ENCODE measurements at places on chromosomes 12 and 14.

DNA sequence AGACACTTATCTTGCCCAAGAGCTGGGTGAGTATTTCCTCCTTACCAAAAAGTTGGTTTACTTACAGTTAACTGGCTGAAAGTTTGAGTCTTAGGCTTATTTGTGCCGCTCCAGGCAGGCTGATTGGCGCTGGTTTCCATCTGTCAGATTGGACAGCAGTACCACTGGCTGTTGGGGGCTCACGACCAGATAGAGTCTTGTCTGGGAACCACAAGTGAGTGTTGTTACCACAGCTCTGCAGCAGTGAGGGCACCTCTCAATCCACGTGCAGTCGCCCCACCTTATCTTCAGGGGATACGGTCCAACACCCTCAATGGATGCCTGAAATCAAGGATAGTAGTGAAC, 58.9 kb downstream of the DDX51 start:
- DNase-seq: no peak

- DNase-seq: no peak
Measured at GRCh38 chr12:113683574-113683973, 211.9 kb upstream of the LHX5 start.

DNA sequence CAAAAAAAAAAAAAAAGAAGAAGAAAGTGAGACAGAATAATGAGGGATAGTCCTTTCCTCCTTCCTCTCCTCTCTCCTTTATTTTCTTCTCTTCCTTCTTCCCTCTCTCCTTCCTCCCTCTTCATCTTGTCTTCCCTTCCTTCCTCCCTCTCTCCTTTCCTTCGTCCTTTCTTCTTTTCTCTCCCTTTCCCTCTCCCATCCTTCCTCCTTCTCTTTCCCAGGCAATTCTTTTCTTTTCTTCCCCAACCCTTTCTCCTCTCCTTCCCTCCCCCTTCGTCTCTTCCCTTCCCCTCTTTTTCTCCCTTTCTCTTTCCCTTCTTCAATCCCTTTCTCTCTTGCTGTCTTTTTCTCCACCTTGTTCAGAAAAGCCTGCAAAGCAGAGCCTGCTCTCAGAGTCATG, 3.6 kb upstream of the CHST11 start:
- DNase-seq: no peak

GRCh38 chr12:89909753-89910152, 201.1 kb upstream of the ATP2B1 start:
- no peak for DNase-seq

- no peak for DNase-seq
Measured at GRCh38 chr14:92861856-92862745, 60.8 kb upstream of the CHGA start.

DNA sequence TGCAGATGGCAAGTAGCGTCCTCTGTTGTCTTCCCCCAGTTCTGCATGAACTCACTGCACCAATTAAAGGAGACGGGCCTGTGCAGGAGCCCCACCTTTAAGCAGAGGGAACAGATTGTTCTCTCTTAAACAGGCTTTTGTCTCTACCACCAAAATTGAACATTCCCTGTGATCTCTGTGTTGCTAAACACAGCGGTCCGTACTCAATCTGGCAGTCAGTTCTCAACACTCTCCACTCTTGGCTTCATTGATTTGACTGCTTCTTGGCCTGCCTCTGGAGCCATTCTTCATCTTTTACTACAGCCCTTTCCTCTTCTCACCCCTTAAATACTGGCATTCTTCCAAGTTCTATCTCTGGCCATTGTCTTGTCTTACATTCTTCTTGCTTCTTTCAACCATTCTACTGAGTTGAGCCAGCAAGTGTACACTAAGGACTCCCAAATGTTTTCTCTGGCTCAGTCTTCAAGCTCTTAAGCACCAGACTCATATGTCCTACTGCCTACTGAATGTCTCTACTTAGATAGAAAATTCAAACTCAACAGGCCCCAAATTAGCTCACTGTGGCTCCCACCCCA, 8.0 kb upstream of the NT5DC3 start:
- no peak for DNase-seq

- DNase-seq: no peak
Measured at GRCh38 chr12:109645708-109646107, 67.9 kb upstream of the FAM222A start.

DNA sequence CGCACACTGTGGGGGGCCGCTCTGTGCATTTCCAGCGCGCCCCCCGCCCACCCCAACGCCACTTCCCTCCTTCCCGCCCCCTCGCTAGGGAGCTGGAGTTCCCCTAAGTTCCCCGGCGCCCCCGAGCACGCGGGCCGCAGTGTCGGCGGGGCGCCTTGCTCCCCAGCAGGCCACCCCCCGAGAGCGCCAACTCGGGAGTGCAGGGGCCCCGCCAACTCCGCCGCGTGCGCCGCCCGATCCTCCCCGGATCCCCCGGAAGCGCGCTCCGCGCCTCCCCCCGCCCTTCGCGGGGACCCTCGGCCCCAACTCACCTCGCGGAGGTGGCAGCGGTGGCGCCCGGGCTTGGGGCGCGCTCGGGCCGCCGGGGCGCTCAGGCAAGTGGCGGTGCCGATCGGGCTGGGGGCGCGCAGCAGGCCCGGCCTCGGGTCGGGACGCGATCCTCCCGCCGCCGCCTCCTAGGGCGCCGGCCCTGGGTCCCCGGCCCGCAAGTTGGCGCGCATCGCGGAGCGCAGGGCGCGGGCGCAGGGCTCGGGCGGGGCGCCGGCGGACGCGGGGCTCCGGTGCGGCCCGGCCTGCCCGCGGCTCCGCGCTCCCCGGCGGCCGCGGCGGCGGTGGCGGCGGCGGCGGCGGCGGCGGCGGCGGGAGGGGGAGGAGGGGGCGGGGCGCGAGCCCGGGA, at the start of gene NCOR2:
Gene NCOR2, minus strand, starts transcription at position 616 of the 676 bp plus-strand sequence. CDS start 72,361 bp downstream, outside the sequence.
- no peak for DNase-seq

- peak; percentile 12 for DNase-seq
Measured at GRCh38 chr14:20707622-20708021, 19.1 kb downstream of the ANG start.

DNA sequence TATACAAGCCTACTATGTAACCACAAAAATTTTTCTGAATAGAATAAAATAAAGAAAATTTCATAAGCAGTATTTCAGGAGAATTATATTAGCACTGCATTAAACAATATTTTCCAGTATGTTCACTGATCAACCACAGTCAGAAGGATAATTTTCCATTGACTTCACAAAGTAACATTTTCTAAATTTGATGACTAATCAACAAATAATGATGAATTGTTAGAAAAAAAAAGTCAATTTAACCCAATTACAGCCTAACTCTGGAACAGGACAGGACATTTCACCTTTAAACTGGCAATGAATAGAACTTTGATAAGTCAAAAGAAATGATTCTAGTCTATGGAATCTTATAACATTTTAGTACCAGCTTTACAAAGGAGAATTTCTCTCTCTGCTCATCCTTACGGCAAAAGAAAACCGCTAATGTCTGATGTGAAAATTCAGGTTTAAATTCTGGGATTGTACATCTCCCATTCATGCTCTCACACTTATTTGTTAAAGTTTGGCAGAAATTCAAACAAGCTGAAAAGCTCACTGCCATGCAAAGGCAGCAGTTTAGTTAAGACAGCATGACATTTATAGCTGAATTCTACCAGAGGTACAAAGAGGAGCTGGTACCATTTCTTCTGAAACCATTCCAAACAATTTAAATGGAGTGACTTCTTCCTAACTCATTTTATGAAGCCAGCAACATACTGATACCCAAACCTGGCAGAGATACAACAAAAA, 84.5 kb downstream of the MDGA2 start:
- no peak for DNase-seq

DNA sequence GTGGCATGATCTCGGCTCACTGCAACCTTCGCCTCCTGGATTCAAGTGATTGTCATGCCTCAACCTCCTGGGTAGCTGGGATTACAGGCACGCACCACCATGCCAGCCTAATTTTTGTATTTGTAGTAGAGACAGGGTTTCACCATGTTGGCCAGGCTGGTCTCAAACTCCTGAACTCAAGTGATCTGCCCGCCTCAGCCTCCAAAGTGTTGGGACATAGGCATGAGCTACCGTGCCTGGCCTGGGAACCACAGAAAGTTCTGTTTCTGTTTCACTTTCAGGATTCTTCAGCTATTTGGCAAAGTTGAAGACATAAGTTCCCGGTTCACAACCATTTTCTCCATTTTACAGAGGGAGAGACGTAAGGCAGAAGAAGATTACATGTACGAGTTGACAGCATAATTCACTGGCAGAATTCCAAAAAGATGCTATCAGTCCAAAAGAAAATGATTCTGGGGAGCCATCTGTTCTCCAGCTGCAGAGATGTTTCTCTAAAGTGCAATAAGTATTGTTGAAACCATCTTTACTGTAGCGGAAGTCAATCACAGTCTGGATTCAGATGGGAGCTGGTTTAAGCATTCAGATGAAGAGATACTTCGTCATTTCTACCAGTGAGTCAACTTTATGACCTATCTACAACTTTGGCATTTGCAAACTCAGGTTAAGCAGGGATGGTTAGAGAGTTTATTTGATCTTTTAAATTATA, 8.1 kb upstream of the RNF34 start:
- DNase-seq: no peak

DNA sequence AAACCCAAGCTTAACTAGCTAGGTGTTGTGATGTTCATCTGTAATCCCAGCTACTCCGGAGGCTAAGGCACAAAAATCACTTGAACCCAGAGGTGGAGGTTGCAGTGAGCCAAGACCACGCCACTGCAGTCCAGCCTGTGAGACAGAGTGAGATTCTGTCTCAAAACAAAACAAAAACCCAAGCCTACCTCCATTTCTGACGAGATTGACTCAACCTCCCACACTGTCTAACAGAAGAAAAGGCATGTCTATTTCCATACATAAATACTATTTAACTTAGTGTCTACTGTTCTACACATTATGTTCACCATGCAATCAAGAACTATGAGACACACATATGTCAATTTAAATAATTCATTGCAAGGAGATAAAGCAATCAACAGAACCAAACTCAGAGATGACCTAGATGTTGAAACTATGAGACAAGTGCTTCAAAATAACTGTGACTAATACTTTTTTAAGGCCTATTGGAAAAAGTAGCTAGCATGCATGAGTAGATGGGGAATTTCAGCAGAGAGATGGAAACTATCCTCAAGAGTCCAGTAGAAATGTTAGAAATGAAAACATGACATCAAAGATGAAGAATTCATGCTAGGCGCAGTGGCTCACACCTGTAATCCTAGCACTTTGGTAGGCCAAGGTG, 75.9 kb upstream of the DHRS4 start:
- DNase-seq: no peak

DNA sequence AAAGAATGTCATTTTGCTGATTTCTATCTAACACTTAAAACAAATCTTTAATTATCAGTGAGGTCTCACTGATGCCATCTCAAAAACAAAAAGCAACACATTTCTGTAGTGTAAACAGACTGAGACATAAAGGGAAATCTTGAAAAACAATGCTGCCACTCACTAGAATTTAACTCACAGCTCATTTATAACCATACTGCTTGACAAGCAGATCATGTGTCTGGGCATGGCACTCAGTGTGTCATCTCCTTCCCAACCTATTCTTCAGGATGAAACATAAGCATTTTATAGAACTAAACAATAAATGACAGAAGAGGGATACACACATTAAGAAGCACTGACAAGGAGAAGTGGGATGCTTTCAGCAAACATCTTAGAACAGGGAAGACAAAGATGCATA, 22.4 kb downstream of the ATF7 start:
- DNase-seq: no peak

DNA sequence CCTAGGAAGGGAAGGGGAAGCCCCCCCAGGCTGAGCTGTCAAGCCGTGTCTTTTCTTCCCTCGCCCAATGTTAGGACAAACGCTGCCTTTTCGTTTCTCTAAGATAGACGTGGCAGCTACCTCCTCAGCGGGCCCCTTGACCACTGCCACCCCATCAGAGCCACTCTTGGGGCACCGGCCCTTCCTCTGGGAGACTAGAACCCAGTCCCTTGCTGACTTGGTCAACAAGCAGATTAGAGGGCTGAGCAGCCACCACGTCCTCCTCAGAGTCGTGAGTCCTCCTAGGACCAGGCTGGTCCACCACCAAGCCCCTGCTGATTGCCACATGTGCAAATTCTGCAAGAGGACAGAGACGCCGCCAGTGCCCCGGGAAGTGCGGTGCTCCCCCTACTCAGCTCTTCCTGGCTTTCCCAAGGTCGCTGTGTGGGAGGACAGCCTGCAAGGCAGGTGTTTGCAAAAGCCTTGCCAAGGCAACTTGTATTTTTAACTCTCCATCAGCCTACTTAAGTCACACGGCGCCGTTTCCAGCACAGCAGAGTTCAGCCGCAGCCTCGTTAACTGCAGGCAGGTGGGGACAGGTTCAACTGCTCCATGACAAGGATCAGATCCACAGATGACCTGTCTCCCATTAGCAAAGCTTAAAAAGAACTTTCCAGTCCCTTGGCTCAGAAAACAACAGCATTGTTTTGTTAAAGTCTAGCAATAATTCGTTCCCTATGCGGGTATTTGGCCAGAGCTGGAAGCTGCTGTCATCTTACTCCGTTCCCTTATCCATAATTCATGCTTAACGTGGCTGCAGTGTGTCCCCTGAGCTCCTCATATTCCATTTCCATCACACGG, 65.6 kb downstream of the TESC start:
- no peak for DNase-seq

- no peak for DNase-seq
Measured at GRCh38 chr12:108341356-108341755, 2.2 kb upstream of the CMKLR1 start.

- no peak for DNase-seq
Measured at GRCh38 chr12:117313926-117314325, 47.5 kb downstream of the NOS1 start.

DNA sequence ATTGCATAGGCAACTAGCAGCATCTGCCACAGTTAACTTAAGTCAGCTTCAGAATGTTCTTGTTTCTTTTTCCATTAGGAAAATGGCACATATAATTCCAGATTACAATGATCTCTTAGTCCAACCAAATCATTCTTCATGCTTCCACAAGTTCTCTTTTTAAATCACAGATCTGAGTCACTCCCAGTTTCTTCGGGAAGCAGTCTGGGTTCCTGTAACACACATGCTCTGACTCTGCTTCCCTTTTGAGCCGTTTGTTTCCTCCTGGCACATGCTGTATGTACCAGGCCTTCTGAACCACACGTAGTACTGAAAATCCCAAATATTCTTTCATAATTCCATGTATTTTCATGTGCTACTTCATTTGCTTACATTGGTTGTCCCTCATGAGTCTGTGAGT, 388.8 kb upstream of the PDE3A start:
- DNase-seq: no peak

DNA sequence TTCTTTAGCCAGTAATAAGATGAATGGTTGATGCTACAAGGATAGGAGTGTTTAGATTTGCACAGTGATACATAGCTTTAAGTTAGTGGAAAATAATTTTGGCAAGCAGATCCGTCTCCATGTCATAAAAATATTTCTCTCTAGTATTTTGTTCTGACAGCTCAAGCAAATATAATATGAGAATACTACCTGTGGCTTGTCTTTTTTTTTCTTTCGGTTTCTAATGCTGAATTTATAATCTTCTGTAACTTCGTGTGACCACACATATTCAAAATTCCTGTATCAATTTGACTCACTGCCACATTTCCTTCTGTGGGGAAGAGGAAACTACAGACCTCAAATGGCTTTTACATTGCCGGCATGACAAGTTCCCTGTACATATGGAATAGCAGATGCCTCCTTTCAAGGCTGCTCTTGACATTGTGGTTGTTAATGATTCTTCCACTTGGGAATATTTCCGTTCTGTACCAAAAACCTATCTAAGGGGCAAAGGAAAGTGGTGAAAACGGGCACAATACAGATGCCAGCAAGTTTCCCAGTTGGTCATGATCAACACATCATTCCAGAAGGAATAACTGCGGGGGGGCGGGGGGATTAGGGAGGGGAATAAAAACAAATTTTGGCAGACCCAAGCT, 103.6 kb upstream of the CCDC91 start:
- DNase-seq: no peak

All from ELF-1 (cell line).